Cortex of kidney (tissue), 1 donor: ENCODE measurements at places on chromosomes 1 and 21.

- DNase-seq = no peak
Observed at GRCh38 chr1:233244183-233244582, 51.3 kb downstream of the PCNX2 start.

- DNase-seq = no peak
Observed at GRCh38 chr1:41282679-41283317, 40.7 kb upstream of the SCMH1 start.

DNA sequence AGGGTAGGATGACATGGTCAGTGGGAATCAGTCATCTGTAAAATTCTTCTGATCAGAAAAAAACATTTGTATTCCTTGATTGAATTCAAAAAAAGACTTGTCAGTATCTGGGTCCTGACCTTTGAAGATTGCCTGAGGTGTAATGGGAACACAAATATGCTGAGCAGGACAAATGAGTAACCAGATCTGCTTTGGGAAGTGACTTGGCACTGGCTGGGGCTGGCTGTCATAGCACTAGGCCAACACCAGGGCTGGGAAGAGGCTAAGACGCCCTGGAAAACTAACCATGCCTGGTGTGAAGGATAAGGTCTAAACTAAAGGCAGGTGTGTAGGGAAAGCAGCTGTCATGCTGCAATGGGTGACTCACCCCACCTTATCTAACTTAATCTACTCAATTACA, 452.9 kb upstream of the BEND5 start:
- no peak for DNase-seq

DNA sequence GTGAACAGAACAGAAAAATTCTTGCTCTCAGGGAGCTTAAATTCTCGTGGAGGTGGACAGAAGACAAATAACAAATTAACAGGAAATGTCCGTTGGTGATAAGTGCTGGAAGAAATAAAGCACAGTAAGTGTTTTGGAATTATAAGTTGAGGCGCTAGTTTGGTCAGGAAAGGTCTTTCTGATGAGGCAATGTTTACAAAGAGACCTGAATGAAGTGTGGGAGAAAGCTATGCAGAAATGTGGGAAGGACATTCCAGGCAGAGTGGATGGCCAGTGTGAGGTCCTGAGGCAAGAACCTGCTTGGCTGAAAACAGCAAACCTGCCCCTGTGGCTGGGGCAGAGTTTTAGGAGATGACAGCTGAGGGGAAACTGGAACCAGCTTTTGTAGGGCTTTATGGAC, 23.3 kb downstream of the NGF start:
- DNase-seq = no peak

- no peak for DNase-seq
Observed at GRCh38 chr1:27179379-27179778, 24.5 kb upstream of the SLC9A1 start.

GRCh38 chr1:82154219-82154970, 353.7 kb downstream of the ADGRL2 start:
- no peak for DNase-seq

DNA sequence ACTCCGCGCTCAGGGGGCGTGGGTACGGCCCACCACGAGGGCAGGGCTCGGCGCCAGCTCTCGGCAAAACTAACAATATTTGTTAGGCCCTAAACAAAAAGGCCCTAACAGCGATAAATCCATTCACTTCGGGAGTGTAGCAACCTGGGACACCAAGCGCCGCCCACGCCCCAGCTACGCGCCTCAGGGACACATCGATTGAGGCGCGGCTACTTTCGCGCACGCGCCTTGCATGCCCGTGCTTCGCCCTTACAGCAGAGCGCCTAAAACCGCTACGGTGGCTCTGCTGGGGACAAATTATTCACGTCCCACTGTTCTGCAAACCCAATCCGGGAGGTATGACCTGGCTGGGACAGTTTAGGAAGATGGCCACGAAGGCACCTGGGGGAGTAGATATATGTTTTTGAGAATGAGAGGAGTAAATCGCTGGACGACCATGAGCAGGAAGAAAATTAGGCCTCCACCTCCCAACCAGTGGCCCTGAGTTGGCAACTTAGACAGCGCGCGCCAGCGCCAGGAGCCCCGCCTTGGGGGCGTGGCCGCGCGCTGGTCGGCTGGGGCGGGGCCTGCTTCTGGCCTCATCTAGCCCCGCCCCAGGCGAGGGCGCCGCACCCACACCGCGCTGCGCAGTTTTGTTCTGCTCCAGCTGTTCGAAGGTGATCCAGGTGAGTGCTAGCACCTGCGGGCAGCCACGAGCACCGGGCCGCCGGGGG, at the start of gene MGST3:
MGST3 (plus strand) TSS at position 606 of the 713 bp plus-strand sequence. CDS start 18,614 bp downstream, outside the sequence.
- DNase-seq = peak; percentile 27

GRCh38 chr1:25977801-25978200, 20.1 kb downstream of the PAFAH2 start:
- no peak for DNase-seq
